Stimulated activated CD4-positive, alpha-beta T cell treated with anti-CD3 and anti-CD28 coated beads, Interleukin-12 subunit alpha, Interleukin-12 subunit beta, amount 100 ng/mL, for 4 hours (primary cell): ENCODE measurements at places on chromosomes 13 and 19.

DNA sequence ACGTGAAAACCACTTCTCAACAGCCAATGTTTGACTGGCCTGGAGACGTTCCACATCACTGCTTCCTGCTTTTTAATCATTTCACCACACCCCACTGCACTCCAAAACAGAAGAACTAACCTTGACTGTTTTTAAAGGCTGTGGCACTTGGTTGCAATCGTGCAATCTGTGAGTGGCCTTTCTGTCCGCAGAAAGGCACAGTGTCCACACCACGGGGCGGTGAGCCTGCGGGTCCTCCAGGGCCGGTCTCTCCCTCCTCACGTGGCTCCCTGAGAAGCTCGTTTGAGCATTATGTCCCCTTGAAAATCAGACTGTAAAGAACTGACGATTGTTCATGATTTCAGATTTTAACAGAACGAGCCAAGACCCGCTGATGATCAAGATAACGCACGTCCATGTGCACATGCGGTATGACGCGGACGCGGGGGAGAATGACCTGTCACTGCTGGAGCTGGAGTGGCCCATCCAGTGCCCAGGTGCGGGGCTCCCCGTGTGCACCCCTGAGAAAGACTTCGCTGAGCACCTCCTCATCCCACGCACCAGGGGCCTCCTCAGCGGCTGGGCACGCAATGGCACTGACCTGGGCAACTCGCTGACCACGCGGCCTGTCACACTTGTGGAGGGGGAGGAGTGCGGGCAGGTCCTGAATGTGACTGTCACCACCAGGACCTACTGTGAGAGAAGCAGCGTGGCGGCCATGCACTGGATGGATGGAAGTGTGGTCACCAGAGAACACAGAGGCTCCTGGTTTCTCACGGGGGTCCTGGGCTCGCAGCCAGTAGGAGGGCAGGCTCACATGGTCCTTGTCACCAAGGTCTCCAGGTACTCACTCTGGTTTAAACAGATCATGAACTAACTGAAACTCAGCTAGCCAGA, 13.0 kb downstream of the PROZ start:
- DNase-seq, result no peak

DNA sequence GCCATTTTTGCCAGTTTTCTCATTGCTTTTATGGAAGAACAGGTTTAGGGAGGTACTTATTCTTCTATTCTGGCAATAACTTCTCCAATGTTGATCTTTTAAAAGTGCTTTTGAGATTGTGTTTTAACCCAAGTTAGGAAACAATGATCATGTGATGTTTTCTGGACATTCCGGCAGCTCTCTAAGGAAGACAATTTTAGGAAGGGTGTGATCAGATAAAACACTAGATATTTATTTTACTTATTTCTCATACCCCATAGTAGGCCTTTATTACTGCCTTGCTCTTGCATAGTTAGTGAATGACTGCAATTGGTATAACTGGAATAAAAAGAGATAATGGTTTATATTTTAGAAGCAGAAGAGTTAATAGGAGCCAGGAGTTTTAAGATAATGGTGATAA, 68.4 kb upstream of the SPATA13 start:
- no peak for DNase-seq

- DNase-seq, result no peak
Measured at GRCh38 chr13:27408074-27408473, 16.3 kb upstream of the GTF3A start.

- DNase-seq, result no peak
Measured at GRCh38 chr19:5434351-5434917, 20.8 kb upstream of the ZNRF4 start.

DNA sequence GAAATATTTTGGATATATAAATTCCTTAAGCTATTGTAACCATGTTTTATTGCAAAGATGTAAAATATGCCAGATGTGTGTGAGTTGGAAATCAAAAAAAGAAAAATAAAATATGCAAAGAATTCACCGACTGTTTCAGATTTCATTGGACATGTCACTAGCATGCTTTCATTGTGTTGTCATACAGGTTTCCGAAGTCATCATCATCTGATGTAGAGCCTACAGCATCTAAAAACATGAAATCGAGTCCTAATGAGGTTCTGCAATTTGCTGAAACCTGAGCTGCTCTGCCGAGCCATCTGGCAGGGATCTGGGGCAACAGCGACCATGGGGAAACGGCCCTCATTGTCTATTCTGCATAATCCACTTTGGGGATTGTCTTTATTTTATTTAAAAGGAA, 196.1 kb upstream of the MAB21L1 start:
- DNase-seq, result no peak

- no peak for DNase-seq
Measured at GRCh38 chr13:79435561-79435990, 29.5 kb upstream of the RBM26 start.

- DNase-seq, result no peak
Measured at GRCh38 chr13:101127741-101128353, 288.5 kb downstream of the NALCN start.

- no peak for DNase-seq
Measured at GRCh38 chr19:48182434-48182833, 12.0 kb downstream of the ZSWIM9 start.

DNA sequence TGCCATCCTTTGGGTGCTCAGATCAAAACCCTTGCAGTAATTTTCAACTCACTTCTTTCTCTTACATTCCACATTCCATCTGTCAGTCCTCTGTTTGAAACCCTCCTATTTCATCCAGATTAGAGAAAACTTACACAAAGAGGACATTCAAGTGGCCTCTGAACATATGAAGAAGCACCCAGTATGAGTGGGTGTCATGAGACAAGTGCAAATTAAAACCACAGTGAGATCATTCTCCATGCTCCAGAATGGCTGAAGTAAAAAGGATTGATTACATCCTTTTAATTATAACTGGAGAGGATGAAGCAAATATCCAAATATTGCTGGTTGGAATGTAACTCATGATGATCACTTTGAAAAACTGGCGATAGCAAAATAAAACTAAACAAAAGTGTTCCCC, 96.5 kb downstream of the MIPEP start:
- no peak for DNase-seq

DNA sequence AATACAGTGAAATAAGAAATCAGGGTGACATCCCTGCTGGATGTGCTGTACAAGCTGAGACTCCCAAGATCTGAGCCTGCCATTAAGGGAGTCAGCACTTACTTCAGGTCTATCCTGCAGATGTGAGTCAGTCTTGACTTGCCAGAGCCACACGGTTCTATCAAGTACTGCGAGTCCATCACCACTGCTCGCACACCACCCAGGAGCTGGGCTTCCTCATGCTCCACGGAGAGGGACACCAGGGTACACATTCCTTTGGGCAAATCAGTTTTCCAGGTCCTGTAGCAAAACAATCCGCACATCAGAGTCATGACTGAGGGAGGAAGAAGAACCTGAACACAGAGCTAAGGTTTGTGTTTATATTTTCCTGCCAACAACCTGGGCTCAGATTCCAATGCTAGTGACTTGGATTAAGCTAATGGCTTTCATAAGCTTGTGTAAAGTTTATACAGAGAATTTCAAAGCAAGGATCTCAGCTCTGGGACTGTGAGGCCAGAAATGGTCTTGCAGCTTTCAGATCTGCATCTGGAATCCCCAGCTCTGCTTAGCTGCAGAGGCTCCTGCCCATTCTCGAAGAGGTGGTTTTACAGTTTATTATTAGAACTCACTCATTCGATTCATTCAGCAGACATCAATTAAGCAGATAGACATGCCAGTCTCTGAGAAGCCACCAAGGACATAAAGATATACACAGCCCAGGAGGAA, 90.6 kb downstream of the KL start:
- no peak for DNase-seq

DNA sequence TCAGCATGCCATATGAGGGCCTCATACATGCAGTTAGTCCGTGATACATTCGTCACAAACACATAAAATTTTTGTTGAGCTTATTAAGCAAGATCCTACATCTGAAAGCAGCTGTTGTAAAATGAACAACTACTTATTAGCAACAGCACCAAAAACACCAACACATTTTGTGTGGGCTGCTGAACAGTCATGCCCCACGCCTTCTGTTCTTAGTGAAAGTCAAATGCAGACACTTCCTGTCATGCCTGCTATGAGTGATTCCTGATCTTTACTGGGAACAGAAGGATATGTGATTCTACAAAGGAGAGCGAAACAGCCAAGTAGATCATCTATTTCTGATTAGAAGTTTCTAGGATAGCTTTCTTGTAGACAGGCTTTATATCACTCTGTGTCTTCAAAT, 4.2 kb upstream of the B3GLCT start:
- no peak for DNase-seq
